ENCODE measurements at places on chromosomes 1 and 21.

DNA sequence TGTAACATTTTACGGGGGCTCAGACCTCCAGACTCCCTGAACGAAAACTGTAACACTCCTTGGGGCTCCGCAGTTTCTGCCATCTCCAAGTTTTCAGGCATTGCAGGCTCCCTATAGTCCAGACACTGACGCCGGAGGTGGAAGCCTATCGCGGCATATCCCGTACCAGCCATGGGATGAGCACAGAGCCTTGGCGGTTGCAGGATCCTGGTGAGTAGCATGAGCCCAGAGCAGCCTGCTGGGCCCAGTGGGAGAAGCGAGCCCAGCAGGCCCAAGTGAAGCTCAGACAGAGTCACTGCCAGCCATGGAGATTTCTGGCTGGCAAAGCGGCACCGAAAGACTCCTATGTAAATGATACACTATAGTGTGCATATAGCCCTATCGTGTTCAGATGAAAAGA, 446.8 kb downstream of the COL11A1 start:
- DNase-seq: no peak
- H3K4me1 ChIP-seq: no peaks in the 10 kb centered on the region
- no peaks in the 10 kb centered on the region for H3K27me3 ChIP-seq
- no peak overlapping the region for H3K4me3 ChIP-seq
- no peak overlapping the region for H3K27ac ChIP-seq
- no peaks in the 10 kb centered on the region for H3K36me3 ChIP-seq

- no peaks in the 10 kb centered on the region for H3K4me1 ChIP-seq
- no peak overlapping the region for H3K27ac ChIP-seq
- DNase-seq: no peak
Measured at GRCh38 chr1:20648946-20649345, 12.2 kb downstream of the DDOST start.

GRCh38 chr1:226406401-226406881, 1.5 kb downstream of the PARP1 start:
- peaks cover 2% of the 10 kb centered on the region for H3K36me3 ChIP-seq
- peak overlapping the region; percentile 96 for H3K27ac ChIP-seq
- no peaks in the 10 kb centered on the region for H3K27me3 ChIP-seq
- H3K4me1 ChIP-seq: peaks cover 47% of the 10 kb centered on the region
- peak overlapping the region; percentile 91 for H3K4me3 ChIP-seq

GRCh38 chr1:185439727-185440415, 122.8 kb upstream of the IVNS1ABP start:
- H3K36me3 ChIP-seq: no peaks in the 10 kb centered on the region
- no peaks in the 10 kb centered on the region for H3K4me1 ChIP-seq
- H3K27ac ChIP-seq: no peak overlapping the region

DNA sequence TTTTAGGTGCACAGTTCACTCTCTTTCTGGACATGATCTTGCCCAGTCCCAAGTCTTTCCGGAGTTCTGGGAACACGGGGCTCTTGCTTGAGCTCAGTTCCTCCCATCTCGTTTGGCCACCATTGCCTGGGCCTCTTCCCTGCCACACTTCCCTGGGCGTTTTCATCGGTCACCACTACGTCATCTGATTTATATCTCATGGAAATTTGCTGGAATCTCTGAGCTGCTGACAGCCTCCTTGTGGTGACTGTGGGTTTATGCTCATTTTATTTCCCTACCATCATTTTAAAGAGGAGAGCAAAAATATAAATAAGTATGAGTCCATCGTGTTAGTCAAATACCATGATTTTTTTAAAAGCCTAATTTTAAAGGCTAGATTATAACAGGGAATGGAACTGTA, 449.1 kb upstream of the KAZN start:
- no peak overlapping the region for H3K4me3 ChIP-seq
- H3K4me1 ChIP-seq: no peaks in the 10 kb centered on the region
- no peaks in the 10 kb centered on the region for H3K36me3 ChIP-seq
- H3K27ac ChIP-seq: no peak overlapping the region

DNA sequence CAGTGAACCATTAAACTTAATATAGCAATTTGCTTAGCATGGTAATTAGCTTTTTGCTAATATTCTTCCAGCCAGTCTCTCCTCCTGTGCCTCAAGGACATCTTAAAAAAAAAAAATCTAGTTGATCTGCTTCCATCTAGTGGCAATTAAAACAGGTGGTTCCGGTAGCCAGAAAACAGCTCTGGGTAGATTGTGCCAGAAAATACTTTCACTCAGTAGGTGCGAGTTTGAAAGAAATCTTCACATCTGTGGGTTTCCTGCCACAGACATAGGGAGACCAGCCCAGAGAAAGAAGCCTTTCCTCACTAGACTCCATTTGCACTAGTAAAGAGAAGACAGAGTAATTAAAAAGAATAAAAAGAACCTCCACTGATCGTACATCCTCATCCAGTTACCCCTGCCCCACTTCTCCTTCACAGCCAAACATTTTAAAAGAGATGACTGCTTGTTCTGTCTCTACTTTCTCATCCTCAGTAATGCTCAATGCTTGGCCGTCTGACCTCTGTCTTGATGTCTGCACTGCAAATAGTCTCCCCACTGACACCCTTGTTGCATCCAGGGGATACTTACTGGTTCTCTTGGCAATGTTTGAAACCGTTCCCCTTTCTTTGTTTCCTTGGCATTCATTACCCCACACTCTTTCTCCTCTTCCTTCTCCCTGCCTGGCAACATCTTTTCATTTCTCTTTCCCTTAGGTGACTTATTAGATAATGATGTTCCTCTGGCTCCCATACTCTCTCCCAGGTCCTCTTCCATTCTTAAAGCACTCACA, 16.9 kb downstream of the SELL start:
- H3K27me3 ChIP-seq: no peaks in the 10 kb centered on the region
- peak overlapping the region; percentile 53 for H3K4me3 ChIP-seq

DNA sequence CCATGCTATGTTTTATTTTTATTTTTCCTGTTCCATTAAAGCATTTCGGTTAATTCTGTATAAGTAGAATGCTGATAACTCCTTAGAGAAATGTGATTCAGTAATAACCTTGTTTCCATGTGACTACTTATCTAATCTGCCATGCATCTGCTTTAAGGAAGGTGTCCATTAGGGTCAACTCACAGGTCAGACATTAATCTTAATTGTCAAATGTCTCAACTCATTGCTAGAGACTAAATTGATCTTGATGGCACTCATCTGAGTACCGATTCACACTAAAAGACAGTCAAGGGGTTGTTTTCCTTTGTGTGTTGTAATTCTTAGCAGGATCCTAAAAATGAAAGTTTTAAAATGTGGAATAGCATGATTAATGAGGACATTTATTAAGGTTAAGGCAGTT, 41.8 kb downstream of the ITSN1 start:
- DNase-seq: no peak
- H3K36me3 ChIP-seq: no peaks in the 10 kb centered on the region
- no peak overlapping the region for H3K27ac ChIP-seq
- no peaks in the 10 kb centered on the region for H3K4me1 ChIP-seq

DNA sequence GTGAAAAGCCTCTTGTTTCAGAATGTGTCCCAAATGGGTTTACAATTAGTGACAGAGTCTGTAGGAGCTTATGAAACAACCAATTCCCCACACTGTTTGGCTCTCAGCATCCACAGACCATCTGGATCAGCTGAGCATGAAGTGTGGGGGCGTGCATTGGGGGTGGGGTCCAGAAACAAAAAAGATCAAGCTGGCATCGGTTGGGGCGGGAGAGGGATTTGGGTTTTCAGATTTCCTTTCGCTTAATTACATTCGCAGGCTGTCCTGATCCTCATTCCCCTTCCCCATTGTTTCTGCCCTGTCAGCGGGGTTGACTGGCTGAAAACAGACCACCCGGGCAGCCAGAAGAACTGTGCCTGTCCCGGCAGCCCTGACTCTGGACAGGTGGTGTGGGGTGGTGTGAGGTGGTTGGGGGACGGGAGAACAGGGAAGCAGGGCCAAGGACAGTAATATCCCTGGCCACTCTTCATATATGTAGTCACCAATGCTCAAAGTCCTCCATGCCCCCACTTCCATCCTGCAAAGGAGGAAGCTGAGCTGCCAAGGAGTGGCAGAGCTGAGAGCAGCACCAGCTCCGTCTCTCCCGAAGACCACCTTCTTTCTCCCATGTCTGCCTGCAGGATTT, 92.0 kb downstream of the IER5 start:
- H3K4me3 ChIP-seq: no peak overlapping the region
- H3K4me1 ChIP-seq: no peaks in the 10 kb centered on the region
- no peak overlapping the region for H3K27ac ChIP-seq
- DNase-seq: no peak

GRCh38 chr21:44901391-44902074, 19.2 kb downstream of the ITGB2 start:
- peaks cover 16% of the 10 kb centered on the region for H3K4me1 ChIP-seq
- no peak overlapping the region for H3K27ac ChIP-seq
- H3K27me3 ChIP-seq: no peaks in the 10 kb centered on the region
- no peak overlapping the region for H3K4me3 ChIP-seq

- H3K36me3 ChIP-seq: peaks cover 2% of the 10 kb centered on the region
- DNase-seq: peak; percentile 56
- H3K4me1 ChIP-seq: peaks cover 15% of the 10 kb centered on the region
- no peaks in the 10 kb centered on the region for H3K27me3 ChIP-seq
Measured at GRCh38 chr1:45493116-45493697, 2.2 kb upstream of the TESK2 start.

- no peak overlapping the region for H3K27ac ChIP-seq
- H3K27me3 ChIP-seq: no peaks in the 10 kb centered on the region
- peaks cover 2% of the 10 kb centered on the region for H3K4me1 ChIP-seq
- peaks cover 2% of the 10 kb centered on the region for H3K36me3 ChIP-seq
- no peak overlapping the region for H3K4me3 ChIP-seq
Measured at GRCh38 chr1:245026247-245026646, 128.5 kb upstream of the KIF26B start.

- DNase-seq: no peak
- no peak overlapping the region for H3K4me3 ChIP-seq
Measured at GRCh38 chr1:12340544-12340930, 110.7 kb downstream of the VPS13D start.

DNA sequence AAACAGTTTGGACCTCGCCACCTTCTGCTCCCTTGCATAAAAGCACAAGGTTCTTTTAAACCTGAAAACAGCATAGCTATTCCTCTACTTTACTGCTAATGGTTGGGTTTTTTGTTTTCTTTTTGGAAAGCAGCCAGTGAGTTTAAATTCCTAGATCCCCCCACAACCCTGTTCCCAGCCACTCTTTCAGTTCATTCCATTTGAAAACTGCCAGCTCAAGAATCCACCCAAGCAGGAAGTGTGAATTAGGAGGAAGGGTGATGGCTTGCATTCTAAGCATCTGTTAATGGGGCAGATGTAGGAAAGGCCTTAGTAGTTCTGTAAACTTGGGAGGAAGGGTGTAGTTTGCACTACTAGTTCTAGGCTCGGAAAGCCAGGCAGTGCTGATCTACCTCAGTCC, 172.9 kb upstream of the HOOK1 start:
- H3K36me3 ChIP-seq: peaks cover 8% of the 10 kb centered on the region
- no peaks in the 10 kb centered on the region for H3K27me3 ChIP-seq
- no peak overlapping the region for H3K4me3 ChIP-seq
- DNase-seq: no peak

GRCh38 chr1:117473063-117473462, 105.8 kb downstream of the MAN1A2 start:
- peak overlapping the region; percentile 2 for H3K27ac ChIP-seq
- no peaks in the 10 kb centered on the region for H3K27me3 ChIP-seq
- DNase-seq: no peak
- H3K36me3 ChIP-seq: peaks cover 45% of the 10 kb centered on the region
- no peak overlapping the region for H3K4me3 ChIP-seq
- no peaks in the 10 kb centered on the region for H3K4me1 ChIP-seq

- H3K27me3 ChIP-seq: no peaks in the 10 kb centered on the region
- no peak for DNase-seq
- no peaks in the 10 kb centered on the region for H3K4me1 ChIP-seq
- peaks cover 39% of the 10 kb centered on the region for H3K36me3 ChIP-seq
Measured at GRCh38 chr1:31273619-31274018, 23.0 kb downstream of the SNRNP40 start.

DNA sequence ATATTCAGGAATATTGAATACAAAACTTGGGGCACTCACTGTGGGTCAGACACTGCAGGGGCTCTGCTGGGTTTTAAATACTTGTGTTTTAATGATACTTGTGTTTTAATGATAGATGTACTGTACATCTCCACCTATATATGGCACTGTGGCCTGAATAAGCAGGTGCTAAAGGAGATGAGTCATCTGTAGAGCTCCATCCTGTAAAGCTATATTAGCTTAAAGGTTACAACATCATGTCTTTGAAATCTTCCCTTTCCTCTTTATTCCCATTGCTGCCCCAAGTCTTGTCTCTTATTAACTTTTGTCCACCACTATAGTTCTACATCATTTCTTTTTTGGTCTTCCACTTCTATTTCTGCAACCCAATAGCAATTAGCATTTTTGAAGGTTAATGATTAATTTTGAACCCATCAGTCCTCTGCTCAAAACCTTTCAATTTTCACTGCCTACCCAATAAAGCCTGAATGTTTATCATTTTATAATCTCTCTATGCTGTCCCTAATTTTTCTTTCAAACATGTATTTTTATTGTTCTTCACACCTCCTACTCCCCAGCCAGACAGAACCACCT, 113.3 kb upstream of the PTGFR start:
- H3K4me1 ChIP-seq: no peaks in the 10 kb centered on the region
- peaks cover 2% of the 10 kb centered on the region for H3K27me3 ChIP-seq
- no peak for DNase-seq
- no peak overlapping the region for H3K27ac ChIP-seq

DNA sequence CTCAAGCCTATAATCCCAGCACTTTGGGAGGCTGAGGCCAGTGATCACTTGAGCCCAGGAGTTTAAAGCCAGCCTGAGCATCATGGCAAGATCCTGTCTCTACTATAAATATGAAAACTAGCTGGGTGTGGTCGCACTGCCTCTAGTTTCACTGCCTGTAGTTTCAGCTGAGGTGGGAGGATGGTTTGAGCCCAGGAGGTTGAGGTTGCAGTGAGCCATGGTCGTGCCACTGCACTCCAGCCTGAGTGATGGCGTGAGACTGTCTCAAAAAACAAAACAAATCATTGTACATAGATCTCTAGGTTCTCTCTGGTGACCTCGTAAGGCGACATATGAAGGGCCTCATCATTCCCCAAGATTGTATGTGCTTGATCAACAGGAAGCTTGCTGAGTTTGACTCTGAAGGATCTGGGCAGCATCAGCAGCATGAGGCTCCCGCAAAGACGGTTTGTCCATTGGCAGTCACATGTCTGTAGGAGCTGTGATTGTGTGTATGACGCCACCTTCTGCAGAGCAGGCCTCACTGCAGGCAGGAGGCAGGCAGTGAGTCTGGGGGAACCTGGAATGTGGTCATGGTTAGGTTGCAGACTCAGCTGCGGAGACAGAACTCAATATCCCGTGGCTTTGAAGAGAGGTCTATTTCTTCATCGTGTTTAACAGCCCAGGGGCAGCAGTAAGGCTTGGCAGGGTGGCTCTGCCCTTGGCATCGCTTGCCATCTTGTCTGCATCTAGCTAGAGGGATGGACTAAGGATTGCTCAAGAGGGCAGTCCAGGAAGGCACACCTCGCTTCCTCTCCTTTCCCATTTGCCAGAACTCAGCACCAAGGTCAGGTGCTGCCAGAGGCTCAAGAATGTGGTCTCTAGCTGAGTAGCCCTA, 14.0 kb downstream of the ATP5PO start:
- no peak for DNase-seq
- H3K36me3 ChIP-seq: peaks cover 29% of the 10 kb centered on the region
- H3K4me3 ChIP-seq: no peak overlapping the region
- H3K27ac ChIP-seq: peak overlapping the region; percentile 38

All from memory B cell (primary cell).